Left kidney (tissue), 8 donors: ENCODE measurements at places on chromosomes 11 and 22. TPM values are rescaled to one million over a fixed set of nuclear protein-coding genes. Genes with fewer than 3 reads are reported as not detected.

DNA sequence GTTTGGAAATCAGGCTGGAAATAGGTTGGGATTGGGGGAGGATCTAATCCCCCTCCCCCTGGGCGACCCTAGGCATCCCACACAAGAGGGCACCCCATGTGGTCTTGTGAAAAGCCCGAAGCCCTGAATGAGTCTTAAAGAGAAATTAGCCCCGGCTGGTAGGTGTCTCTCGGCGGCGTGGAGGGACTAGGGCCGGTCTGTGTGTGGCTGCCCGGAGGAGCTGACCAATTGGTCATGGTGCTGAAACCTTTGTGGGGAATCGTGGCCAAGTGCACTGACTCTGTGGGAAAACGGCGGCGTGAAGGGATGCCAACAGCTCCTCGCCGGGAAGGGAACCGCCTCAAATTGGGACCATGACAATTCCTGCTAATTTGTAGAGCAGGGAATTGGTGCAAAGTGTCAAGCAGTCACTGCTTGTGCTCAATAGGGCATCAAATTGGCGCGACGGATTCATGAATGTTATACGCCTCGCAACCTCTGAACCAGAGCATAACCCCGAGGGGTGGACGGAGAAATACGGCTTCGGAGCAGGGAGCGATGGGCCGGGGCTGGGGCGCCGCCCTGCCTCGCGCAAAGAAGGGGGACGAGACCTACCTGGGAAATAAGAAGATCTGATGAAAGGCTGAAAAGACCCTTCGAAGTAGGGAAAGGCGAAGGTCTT lies 1.5 kb downstream of the DBX1 start:
- DNase-seq, result peak; percentile 87

SAA4 gene
- polyA plus RNA-seq, result not detected

DNA sequence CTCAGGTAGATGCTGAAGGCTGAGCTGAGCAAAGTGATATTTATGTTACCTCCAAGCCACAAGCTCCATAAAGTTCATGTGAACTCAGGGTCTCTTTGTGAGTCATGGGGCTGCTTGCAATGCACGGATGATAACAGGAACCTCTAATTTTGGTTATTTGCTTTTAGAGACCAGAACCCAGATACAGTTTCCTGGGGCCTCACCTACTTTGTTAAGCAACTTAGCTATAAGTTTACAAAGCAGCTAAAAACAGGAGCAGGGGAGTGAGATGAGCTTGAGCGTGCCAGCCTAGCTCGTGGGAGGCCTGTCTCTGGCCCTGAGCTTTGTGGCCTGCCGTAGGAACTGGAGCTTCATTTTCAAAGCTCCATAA lies 29.2 kb downstream of the SREBF2 start:
- peak; percentile 50 for DNase-seq

DNA sequence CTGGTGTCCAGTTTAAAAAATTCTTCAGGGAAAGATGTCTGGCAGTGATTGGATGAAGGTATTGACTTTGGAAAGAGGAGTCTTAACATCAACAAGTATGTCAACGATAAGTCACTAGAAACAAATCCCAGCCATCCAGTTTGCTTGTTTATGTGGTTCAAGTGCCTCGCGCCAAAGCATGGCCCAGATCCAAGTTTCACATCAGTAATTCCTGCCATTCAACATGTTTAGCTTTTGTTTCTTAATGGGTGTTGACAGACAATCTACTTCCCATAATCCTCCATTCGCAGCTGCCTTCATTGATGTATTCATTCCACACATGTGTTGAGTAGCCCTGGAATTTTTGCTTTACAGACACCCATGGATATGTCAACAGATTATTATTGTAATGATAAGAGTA lies 77.8 kb downstream of the UBASH3B start:
- DNase-seq, result no peak

- DNase-seq, result no peak
Measured at GRCh38 chr11:8318536-8318935, 54.9 kb upstream of the LMO1 start.

MUC6 gene
- 26.8 TPM for polyA plus RNA-seq

DNA sequence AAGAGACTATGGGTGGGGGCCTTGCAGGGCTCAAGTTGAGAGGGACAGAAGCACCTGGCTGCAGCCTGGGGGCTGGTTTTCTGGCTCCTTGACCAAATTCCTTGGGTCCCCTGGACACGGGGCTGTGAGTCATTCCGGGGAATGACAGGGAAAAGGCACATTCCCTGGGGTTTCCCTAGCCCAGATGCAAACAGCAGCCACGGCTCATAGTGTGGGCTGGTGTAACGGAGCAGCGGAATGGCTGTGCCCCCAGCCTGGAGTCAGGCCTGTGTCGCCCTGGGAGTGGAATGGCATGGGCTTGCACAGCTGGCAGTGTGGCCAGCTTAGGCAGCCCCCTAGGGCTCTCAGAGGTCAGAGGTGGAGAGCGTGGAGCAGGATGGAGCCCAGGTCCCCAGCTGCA lies 77.6 kb upstream of the KCNQ1OT1 start:
- no peak for DNase-seq

DEFB131B gene
- 1.4 TPM for polyA plus RNA-seq

GRCh38 chr11:76592025-76592914 lies 78.3 kb downstream of the LRRC32 start:
- no peak for DNase-seq
